Activated CD4-positive, alpha-beta T cell treated with anti-CD3 and anti-CD28 coated beads, Interleukin-10, Interleukin-2, amounts not matched to agents 100 ng/mL and 50 ng/mL, durations not matched to agents 16 hours and 8 hours (primary cell): ENCODE measurements at places on chromosomes 12 and 14.

DNA sequence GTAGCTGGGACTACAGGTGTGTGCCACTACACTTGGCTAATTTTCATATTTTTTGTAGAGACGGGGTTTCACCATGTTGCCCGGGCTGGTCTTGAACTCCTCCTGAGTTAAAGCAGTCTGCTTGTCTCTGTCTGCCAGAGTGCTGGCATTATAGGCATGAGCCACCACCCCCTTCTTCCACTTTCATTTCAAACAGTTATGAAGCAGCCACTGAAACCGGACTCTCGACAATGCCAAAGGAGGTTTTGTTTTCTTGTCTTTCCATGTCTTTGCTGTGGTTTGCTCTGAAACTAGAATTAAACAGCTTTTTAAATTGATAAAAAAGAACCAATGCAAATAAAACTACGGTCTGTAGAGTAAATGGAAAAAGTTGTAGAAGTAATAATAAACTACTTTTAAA, 30.4 kb downstream of the RAP1B start:
- DNase-seq, result peak; percentile 81

DNA sequence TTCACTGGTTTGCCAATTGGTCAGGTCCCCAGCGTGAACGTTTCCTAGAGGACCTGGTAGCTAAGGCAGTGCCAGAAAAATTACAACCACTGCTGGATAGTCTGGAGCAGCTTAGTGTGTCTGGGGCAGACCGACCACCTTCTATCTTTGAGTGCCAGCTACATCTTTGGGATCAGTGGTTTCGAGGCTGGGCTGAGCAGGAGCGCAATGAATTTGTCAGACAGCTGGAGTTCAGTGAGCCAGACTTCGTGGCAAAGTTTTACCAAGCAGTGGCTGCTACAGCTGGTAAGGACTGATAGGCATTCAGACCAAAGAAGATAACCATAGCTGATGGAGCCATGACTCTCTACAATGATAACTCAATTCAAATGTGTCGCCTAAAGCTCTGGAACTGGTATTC, 2.5 kb downstream of the C14orf119 start:
- no peak for DNase-seq

GRCh38 chr14:94671870-94672444, 59.8 kb downstream of the SERPINA3 start:
- DNase-seq, result no peak

DNA sequence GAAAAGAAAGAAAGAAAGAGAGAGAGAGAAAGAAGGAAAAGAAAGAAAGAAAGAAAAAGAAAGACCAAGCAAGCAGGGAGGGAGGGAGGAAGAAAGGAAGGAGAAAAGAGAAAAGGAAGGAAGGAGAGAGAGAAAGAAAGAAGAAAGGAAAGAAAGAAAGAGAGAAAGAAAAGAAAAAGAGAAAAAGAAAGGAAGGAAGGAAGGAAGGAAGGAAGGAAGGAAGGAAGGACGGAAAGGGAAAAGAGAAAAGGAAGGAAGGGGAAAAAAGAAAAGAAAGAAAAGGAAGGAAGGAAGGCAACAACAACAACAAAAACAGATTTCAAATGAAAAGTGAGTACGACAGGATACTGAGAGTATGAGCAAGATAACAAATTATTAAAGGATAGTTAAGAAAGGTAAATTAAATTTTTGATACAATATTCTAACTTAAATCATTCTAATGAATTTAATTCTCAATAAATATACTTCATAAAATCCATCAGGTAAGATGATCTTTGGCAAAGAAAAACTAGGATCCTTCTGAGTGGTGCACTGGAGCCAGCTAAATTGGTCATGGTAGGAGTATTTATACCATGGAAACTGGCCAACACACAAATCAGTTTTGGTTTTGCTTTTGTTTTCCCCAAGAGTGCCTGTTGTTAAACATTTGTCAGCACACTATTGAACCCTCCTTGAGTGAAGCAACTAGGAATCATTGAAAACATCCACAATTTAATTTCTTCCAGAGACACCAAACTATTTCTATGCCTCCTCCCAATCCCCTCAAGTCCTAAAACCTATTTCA, 56.1 kb upstream of the DYRK2 start:
- DNase-seq, result peak; percentile 26

DNA sequence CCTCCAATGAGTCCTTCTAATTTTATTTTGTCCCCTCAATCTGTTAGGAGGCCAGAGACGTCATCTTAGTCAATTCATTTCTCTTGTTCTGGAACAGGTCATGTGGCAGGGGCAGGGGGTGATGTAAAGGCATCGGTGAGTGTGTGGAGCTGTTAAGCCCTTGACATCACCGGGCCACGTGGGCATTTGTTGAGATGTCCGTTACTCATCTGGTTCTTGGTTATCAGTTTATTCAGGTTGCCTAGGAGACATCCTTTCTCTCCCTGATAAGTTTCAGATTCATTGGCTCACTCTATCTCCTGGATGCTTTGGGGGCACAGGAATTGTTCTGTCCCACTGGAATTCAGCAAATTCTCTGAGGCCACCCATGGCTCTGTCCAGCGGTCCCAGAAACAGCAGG, 33.6 kb upstream of the SEL1L start:
- no peak for DNase-seq

DNA sequence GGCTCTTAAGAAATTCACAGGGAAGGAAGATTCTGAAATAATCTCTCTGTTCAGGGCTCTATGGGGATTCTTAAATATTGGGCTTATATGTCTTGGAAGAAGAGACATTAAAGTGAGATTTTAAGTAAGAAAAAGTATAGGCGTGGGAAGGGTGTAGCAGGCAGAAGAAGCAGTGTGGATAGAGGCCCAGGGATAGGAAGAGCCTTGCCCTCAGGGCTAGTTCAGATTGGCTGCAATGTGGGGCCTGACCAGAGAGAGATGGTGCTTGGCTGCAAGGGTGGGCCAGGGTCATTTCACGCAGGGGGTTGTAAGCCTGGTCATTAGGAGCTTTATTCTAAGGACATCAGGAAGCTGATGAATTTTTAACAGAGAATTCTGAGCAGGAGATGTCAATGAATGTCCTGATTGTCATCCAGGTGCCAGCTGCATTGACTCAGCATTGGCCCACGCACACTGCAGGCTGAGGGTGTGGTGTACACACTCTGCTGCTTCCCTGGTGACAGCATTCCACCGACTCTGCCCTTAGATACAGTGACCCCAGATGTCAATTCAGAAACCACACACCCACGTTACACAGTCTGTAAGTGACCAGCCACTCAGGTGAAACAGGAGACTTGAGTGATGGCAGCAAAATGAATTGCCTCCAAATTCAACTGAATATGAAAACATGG, 582.5 kb downstream of the NRXN3 start:
- DNase-seq, result no peak

DNA sequence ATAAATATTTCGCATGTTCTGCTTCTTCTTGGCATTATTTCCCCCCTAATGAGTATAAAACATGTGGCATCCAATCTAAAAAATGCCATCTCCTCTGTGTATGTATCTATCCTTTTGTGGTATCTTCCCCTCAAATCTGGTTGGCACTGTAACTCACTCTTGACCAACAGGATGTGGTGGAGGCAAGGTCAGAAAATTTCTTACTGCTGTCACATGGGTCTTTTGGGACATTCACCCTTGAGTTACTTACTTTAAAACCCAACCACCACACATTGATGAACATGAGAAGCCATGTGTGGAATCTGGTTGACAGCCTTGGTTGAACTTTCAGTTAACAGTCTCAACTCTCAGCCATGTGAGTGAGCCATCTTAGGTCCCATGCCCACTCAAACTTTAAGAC, 516.9 kb downstream of the SLC16A7 start:
- DNase-seq, result no peak

GRCh38 chr12:96177013-96177412, 17.2 kb upstream of the ELK3 start:
- peak; percentile 96 for DNase-seq

DNA sequence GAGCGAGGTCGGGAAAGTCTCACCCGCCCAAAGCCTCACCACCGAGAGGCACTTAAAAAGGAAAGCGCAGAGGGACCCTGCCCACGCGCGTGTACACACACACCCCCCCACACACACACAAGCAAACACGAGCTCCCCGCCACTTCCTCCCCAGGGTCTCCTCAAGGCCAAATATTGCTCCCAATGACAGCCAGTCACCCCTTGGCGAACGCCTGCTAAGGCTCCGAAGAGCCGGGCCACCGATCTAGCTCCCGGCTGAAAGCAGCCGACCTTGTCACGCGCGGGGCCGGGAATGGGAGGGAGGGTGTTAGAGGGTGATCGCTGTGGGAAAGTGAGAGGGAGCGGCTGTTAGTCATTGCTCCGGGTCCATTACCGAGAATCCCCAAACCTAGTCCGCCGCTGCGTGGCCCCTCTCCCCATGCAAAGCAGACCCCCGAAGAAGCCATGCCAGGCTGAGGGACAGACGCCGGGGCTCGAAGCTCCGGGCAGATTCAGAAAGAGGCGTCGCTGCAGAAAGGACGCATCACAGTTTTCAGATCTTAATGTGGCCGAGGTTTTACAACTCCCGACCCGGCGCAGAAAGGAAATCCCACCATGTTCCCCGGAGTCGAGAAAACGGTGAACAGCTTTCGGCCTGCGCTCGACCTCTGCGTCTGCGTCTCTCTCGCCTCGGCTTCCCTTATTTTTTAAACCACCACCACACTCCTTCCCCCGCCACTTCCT, 2.6 kb downstream of the BMP4 start:
- DNase-seq, result peak; percentile 17
